Stimulated activated CD4-positive, alpha-beta T cell treated with anti-CD3 and anti-CD28 coated beads, TNF-alpha, amount 100 ng/mL, for 1 hour (primary cell): ENCODE measurements at places on chromosomes 2 and 18.

- DNase-seq, result no peak
Measured at GRCh38 chr2:27977731-27978312, 87.3 kb downstream of the BABAM2 start.

DNA sequence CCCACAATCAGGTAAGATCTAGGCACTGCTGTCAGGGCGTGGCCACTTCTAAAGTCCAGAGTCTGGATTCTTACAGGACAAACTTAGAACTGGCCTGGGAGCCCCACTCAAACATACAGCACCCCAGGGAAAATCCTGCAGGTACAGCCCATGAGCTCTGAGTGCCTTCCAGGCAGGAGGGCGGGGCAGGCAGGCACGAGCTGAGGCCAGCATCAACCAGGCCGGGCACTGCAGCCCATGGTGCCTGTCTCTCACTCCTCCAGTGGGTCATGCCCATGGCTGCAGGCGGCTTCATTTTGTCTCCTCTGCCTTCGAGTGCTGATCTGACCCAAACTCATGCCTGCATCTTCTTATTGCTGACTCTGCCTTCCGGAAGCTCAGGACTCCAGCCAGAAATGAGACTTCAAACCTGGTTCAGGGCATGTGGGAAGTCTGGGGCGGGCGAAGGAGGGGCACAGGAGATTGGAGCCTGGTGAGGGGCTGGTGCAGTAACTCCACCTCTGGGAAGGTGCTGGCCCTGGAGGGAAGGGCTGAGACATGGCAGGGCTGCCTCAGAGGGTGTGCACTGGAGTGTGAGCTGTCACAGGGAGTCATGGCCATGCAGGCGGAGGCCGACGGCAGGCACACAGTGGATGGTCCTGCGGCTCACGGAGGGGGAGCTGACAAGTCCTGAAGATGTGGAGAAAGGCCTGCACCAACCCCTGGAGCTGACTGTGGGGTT is 40.5 kb downstream of the HS6ST1 start:
- no peak for DNase-seq

GRCh38 chr18:4842287-4842686 is 354.8 kb downstream of the AKAIN1 start:
- DNase-seq, result no peak

- no peak for DNase-seq
Measured at GRCh38 chr2:119076713-119077112, 81.8 kb downstream of the C1QL2 start.

GRCh38 chr2:173934895-173935294 is 30.3 kb downstream of the SP3 start:
- no peak for DNase-seq
